Upper lobe of left lung (tissue), 6 donors: ENCODE measurements at places on chromosomes 11 and 22.

GRCh38 chr22:34160141-34160783 lies 240.0 kb upstream of the LARGE1 start:
- no peaks in the 10 kb centered on the region for H3K4me1 ChIP-seq
- H3K36me3 ChIP-seq, result no peaks in the 10 kb centered on the region
- no peak overlapping the region for H3K27ac ChIP-seq
- no peak for DNase-seq

GRCh38 chr11:22317656-22318055 lies 20.5 kb upstream of the SLC17A6 start:
- no peak for DNase-seq
- H3K4me1 ChIP-seq, result no peaks in the 10 kb centered on the region
- H3K27ac ChIP-seq, result no peak overlapping the region
- H3K36me3 ChIP-seq, result no peaks in the 10 kb centered on the region

DNA sequence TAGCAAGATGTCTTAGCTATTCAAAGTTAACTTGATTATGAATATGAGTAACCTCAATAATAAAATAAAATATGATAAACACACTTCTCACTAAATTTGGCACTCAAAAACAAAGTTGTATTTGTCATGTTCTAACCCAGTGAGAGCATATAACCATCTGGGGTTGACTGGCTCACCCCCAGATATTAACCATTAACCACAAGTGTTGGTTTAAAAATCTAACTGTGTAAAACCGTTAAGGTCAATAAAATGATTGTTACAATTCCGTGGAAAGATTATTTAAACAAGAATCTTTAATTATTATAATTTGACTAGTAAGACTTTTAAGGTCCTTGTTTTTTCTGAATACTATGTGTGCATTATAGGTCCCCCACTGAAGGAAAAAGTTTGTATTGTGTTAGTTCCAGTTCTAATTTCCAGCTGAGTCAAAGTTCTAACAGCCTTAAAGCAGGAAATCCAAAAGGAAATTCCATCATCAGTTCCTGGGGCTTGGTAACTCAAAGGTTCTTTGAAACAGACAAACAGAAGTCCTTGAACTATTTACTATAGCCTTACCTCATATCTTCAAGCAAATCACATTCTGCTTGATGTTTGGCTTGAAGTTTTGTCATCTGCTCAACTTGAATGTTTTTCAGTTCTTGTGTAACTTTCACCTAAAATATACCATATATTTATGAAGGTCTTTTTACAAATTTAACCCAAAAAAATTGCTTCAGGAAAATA lies 2.5 kb downstream of the FCHSD2 start:
- peaks cover 2% of the 10 kb centered on the region for H3K36me3 ChIP-seq
- no peak overlapping the region for H3K4me3 ChIP-seq
- no peaks in the 10 kb centered on the region for H3K27me3 ChIP-seq
- DNase-seq, result no peak
- H3K4me1 ChIP-seq, result peaks cover 62% of the 10 kb centered on the region

GRCh38 chr11:113245216-113245615 lies 69.2 kb upstream of the TTC12 start:
- H3K4me1 ChIP-seq, result no peaks in the 10 kb centered on the region
- H3K36me3 ChIP-seq, result no peaks in the 10 kb centered on the region
- no peak overlapping the region for H3K4me3 ChIP-seq
- DNase-seq, result no peak
- H3K27me3 ChIP-seq, result no peaks in the 10 kb centered on the region
